Stimulated activated CD4-positive, alpha-beta T cell treated with anti-CD3 and anti-CD28 coated beads, Interleukin-1b, Interleukin-23, amount 100 ng/mL, for 1 hour (primary cell): ENCODE measurements at places on chromosomes 6 and 20.

- DNase-seq: no peak
These were observed 15.7 kb upstream of the DTNBP1 start for GRCh38 chr6:15678514-15678913.

GRCh38 chr6:68572525-68572924, 62.6 kb upstream of the ADGRB3 start:
- no peak for DNase-seq

GRCh38 chr6:52575502-52575892, 1.4 kb downstream of the TRAM2 start:
- DNase-seq: no peak

DNA sequence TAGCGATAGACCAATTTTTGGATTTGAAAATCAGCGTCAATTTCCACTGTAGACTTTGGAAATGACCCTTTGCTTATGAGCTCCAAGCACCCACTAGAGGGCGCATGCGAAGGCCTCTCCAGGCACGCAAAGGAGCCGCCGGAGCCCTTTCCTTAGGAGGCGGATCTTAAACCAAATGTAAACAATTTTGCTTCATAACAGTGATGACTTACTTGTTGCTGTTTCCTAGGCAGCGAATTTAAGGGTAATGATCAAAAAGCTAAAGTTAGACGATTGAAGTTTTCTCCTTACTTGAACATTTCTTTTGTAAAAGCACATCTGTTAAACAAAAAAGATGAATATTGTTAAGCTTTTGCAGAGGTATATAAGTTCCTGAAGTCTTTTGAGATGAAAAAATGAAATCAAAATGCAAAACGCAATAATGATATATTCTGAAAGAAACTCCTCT, 29.2 kb upstream of the EXOC2 start:
- DNase-seq: peak; percentile 56

DNA sequence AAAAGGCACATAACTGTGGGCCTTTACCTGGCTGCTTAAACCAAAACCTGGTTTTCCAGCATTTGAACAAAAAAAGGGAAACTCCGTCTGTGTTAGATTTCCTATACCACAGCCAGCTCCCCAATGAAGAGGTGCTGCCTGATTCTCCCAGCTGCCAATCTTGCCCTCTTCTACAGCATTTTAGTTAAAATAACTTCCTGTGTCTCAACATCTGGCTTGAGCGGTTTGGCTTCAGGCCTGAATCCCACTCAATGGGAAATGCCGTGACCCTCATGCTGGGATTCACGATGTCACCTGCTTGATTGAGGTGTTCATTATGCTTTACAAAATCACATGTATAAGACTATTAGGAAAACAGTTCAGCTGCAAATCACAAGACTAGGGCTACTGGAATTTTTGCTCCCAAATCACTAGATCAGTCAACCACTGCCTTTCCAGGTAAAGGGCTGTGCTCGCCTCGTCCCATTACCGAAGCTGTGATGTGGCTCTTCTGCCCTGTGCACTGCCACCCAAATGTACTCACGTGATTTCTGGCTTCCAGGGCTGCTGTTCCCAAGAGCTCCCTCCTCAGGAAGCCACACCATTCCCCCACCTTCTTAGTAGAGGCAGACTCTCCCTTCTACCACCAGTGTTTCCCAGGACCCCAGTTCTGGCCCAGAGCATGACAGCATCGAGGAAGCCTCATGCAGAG, 94.6 kb downstream of the PSMG4 start:
- no peak for DNase-seq

DNA sequence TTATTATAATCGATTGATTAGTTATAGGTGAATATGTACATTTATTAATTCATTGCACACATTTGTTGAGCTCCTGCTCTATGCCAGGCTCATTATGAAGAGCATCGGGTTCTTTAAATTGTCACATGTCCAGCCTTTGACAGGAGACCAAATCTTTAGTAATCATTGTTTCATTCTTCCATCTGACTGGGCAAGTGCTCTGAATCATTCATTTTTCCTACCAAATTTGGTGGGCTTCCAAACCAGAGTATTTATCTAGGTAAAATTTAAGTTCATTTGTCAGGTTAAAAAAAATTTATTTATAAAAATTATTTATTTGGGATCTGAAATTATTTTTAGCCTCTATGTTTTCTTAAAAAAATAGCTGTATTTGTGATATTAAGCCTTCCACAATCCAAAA, 404.9 kb upstream of the MMS22L start:
- no peak for DNase-seq

DNA sequence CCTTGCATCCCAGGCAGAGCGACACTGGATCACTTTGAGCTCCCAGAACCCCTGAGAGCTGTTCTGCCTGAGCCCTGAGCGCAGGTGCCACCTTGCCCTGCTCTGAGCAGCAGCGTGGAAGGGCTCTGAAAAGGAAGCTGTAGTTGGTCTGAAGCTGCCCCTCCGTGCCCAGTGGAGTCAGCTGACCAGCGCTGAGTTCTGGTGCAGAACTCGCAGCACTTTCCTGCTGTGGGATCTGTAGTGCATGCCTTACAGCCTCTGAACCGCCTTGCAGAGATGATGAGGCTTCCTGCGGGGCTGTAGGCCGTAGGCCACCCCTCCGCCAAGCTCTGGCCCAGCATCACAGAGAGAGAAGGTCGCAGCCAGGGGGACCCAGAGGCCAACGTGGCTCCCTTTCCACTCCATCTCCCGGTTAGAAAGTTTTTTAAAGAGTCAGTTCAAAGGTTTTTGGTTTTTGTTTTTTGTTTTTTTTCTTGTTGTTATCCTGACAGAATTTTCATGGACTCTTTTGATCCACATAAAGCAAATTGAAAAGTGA, 158.3 kb upstream of the CST7 start:
- no peak for DNase-seq

DNA sequence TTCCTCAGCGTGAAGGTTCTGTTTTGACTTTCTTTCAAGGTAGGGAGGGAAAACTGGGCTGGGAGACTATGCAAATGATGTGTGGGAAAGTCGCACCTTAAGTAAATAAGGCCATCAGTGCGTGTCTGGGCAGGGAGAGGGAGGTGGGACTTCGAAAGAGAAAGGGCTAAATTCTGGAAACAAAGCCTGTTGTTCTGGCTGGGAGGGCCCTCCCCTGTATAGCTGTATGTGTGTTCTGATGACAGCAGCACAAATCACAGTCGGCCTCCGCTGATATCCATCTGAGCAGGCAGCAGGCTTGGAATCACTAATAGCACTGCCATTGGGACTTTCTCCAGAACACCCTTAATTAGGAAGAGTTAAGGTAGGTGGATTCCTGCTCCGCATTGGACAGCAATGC, 19.2 kb downstream of the JAG1 start:
- no peak for DNase-seq

DNA sequence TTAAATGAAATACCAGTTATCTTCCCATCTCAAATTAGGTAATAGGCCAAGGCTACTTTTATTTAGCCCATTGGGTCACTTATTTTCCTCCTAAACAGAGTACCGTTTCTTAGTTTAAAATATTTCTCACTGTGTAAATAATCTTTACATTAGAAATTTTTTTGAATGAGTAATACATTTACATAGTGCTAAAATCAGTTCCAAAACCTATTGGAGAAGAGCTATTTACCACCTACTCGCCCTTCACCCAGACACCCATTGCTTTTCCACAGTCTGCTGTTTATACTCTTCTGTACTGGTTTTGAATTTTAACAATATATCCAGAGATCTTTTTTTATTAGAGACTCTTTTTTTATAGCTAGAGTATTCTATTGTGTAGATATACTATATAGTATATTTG, 36.9 kb downstream of the MCM8 start:
- DNase-seq: no peak

DNA sequence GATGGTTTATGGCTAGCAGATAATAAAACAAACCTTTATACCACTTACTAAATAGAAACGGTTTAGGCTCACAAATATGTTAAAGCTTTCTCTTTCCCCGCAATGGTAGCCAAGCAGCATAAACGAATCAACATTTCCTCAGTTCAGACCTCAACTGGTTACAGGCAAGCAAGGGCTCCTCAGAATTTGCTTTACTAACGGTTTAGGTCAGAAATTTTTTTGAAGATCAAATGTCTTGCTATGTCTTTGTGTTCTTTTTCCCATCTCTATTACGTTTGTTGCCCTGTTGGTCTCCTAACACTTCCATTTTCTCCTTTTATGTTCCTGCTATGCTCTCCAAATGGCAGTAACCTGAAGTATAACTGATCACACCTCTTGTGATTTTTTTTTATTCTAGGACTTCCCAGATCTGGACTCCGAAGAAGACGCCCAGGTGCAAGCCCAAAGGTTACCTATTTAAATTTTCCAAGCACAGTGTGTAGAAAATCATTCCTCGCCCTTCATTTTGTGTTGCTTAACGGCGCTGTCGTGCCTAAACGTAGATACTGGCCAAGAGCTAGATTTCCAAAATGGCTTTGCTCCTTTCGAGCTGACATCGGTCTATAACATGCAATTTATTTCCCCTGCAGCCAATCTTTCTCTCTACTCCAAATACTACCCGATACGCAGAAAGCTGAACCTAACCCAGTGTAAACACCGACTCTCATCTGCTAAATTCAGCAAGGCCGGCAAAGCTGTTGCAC, 717 bp upstream of the ASF1A start:
- DNase-seq: no peak

DNA sequence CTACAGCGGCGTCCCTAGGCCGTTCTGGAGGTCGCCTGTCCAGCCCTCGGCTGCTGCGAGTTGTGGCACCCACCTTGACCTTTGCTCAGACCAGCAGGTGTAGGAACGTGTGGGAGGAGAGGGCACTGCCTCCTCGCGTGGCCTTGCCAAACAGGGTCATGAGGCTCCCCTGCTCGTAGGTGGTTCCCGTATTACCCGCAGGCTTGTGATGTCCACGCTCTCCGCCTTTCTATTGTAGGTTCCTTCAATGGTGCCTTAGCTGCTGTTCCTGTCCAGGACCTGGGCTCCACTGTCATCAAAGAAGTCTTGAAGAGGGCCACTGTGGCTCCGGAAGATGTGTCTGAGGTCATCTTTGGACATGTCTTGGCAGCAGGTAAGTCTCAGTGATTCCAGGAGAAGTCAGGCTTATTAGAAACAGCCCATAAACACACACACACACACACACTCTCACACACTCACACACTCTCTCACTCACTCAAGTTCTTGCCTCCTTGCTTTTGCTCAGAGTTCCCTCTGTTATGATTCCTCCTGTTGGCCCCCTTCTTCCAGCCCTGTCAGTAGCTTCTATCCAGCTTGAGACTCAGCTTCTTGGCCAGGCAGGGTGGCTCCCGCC, 942 bp downstream of the ACAT2 start:
- no peak for DNase-seq

DNA sequence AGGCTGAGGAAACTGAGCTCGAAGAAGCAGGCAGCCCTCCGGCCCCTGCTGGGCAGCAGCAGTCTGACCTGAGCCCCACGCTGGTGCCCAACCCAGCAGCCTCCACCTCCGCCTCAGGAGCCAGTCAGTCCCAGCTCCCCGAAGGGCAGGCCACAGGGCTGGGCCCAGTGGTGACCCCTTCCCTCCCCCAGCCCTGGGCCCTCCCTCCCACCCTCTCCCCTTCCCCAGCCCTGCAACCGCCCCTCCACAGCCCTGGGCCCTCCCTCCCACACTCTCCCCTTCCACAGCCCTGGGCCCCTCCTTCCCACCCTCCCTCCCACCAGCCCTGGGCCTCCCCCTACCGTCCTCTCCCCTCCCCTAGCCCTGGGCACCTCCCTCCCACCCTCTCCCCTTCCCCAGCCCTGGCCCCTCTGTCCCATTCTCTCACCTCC, 115.0 kb downstream of the TAF4 start:
- no peak for DNase-seq

GRCh38 chr6:12490904-12491571, 200.9 kb downstream of the EDN1 start:
- DNase-seq: no peak

- no peak for DNase-seq
These were observed 45.4 kb downstream of the MKKS start for GRCh38 chr20:10388597-10388996.

DNA sequence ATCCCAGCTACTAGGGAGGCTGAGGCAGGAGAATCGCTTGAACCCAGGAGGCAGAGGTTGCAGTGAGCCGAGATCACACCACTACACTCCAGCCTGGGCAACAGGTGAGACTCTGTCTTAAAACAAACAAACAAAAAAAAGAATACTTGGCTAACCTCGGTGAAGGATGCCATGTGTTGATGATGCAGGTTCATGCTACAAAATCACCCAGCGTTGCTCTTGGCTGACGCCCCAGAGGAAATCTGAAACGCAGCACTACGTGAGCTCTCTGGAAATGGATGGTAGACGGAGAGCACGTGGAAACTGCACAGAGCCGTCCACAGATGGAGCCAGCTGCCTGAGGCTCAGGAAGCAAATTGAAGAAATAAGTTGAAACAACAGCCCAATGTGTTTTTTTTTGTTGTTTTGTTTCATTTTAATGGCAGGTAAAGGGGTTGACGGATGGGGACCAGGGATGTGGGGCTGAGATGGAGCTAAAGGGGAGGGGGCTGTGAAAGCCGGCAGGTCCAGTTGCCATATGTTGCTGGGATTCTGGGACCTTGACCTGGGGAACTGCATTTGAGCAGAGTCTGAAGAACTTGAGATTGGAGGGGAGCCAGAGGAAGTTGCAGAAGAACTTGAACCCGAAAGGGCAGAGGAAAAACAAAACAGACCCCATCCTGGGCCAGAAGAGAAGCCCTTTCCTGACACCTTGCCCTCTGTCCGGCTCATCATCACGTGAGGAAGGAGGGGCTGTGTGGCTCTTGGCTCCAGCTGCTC, 12.8 kb upstream of the MANBAL start:
- DNase-seq: no peak

DNA sequence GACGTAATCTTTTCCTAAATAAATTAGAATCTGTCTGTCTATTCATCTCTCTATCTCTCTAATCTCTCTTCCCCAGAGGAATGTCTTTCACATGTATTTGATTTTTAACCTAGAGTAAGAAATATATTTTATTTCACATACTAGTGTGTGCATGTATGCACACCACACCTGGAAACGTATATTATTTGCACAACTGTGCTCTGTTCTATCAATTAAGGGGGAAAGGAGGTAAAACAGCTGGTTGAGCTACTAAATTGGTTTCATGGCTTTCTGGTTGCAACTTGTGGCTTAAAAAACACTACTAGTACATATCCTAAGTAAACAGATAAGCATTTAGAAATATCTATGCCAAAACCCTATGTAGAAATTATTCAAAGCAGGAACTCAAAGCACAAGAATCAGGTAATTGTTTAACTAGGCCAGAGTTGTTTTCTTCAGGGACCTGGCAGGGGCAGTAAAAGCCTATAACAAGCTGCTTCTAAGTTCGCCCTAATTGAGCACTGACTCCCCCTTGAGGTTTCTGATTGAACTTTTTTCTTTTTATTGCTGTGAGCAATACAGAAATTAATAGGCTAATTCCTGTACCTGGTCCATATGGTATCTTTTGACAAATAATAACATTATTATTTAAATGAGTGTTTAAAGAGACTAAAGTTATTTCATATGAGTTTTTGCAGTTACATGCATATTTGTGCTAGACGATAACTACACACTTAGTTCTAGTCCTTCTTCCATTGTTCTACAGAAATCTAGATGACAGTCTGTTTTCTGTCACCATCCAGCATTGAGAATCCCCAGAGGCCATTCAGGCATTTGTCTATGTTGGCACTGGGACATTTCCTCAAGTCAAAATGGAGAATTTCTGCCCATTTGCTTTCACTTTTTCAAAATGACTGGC, 88.6 kb downstream of the MCHR2 start:
- no peak for DNase-seq

GRCh38 chr20:11117808-11118528, 444.2 kb upstream of the JAG1 start:
- no peak for DNase-seq
